Osteocyte (in vitro differentiated cells): ENCODE measurements at places on chromosomes 12 and 14. TPM values are rescaled to one million over a fixed set of nuclear protein-coding genes. Genes with fewer than 3 reads are reported as not detected.

DNA sequence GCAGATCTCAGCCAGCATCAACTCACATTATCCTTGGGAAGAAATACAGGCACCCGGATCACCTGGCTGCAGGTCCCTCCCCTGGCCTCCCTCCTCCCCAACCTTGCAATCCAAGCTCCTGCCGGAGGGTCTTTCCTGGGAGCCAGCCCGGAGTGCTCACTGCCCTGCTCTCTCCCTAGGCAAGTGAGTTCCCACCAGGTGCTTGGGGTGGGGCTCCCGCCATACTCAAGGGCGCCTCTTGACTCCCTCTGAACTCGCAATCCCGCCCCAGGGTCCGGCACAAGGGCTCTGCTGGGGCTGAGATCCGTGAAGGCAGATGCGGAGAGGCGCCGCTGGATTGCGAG is 1.2 kb upstream of the CEP170B start:
- DNase-seq, result no peak

- DNase-seq, result no peak
Measured at GRCh38 chr14:106846218-106846617, 1319.8 kb downstream of the TMEM121 start.

GRCh38 chr14:61503167-61503801 is 181.9 kb downstream of the PRKCH start:
- DNase-seq, result no peak

- DNase-seq, result no peak
Measured at GRCh38 chr12:54460317-54460923, 13.0 kb downstream of the GTSF1 start.

GRCh38 chr12:28939427-28939826 is 209.7 kb upstream of the FAR2 start:
- no peak for DNase-seq

CFAP73 gene
- not detected in 2 replicates for total RNA-seq

RHOF gene
- total RNA-seq, result 11.3 and 11.9 TPM in 2 replicates

P2RX4 gene
- 20.3 and 21.1 TPM in 2 replicates for total RNA-seq

GRCh38 chr12:25894759-25895158 is 63.7 kb upstream of the RASSF8 start:
- DNase-seq, result no peak

GRCh38 chr12:70456953-70457352 is 90.9 kb downstream of the KCNMB4 start:
- DNase-seq, result no peak

GRCh38 chr12:53981634-53982565 is 3.0 kb upstream of the HOXC10 start:
- no peak for DNase-seq

GRCh38 chr12:69846976-69847375 is 21.9 kb downstream of the MYRFL start:
- DNase-seq, result no peak

DNA sequence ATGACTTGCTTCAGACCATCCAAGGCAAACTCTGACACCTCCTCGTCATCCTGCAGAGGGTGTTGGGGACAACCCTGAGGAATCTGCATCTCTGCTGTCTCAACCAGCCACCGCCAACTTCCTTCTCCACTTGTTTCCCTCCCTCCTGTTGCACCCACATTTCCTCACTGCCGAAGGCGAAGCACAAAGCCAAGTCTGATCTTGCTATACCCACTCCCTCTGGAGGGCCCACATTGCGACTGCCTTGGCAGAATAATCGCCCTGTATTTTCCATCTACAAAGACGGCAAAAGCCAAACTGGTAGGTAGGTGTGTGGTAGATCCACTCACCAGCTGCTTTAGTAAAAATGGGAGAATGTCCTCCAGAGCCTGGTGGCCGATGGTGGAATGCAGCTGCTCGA is 21.8 kb upstream of the RAB35 start:
- no peak for DNase-seq

DNA sequence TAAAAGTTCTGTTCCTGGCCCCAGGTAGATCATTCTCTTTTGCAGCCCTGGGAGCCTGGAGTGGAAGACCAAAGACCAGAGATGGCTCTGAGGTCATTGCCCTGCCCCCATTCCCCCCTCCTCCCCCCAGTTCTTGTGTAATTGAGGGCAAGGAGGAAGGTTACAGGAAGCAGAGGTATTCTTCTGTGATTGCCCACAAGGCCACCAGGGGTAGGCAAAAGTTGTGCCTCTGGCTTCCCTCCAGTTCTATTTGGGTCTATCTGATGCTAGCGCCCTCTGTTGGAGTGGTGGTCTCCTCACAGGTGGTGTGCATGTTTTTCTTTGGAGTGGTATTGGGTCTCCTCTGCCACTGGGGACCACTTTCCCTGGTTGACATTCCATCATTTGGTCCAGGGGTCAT is 41.2 kb upstream of the CRY1 start:
- no peak for DNase-seq

DNA sequence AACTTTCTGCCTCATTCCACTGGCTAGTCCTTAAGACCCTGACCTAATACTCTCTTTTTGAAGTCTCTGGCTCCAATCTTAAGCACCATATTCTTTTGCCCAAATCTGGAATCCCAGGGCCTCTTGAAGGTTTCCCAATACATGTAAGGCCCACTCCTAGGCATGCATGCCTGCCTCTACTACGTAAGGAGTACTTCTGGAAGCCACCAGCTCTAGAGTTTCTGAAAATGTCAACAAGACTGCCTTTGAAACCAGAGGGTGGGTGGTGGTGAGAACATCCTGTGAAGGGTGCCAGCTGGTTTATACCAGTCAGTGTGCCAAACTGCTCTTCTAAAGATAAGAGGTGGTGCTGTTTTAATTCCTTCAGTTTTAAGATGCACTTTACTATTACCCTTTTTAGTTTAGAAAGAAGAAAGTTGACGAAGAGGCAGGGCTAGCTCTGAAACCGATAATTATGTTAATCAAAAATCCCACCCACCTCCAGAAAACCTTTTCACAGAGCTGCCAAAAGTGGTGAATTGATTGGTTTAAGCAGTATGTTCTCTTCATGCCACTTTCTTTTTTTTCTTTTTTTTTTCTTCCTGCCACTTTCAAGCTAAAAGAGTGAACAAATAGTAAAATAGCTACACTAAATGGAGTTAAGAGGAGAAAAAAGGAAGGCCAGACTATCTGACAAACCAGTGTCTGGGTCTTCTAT is 8.7 kb upstream of the WDR89 start:
- no peak for DNase-seq

RFLNA gene
- 0.91 and 1.4 TPM in 2 replicates for total RNA-seq

- DNase-seq, result no peak
Measured at GRCh38 chr14:69928111-69928523, 48.9 kb downstream of the SMOC1 start.

- DNase-seq, result no peak
Measured at GRCh38 chr12:125469683-125470082, 404.4 kb downstream of the AACS start.

DNA sequence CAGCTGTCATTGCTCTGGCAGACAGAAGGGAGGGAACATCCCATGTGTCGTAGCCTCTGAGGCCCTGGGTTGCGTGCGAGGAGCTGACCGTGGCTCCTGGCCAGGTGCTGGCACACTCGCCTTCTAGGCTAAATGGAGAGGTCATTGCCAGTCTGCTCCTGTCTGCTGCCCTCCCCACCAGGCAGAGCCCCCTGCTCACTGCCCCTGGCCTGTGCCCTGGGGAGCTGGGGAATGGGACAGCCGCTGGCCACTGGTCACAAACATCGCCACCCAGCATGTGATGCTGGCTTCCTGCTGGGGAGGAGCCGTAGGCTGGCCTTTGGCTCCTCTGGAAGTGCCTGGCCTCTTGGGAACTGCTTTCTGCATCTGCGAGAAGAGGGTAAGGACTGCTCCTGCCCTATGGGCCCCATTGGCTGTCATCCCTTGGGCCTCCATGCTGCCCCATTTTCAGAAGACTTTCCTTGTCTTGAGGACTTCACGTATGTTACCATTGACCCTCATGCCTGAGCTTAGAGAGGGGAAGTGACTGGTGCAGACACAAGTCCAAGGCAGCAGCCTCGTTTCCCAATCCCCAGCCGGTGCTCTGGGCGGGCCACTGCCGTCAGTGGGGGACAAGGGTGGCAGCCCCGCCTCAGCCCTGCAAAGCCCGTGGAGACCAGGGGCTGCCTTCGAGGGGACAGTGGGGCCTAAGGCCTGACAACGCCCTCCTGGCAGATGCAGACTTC is 2.0 kb upstream of the TNFAIP2 start:
- no peak for DNase-seq

TRPV4 gene
- total RNA-seq, result 1.3 and 1.6 TPM in 2 replicates

GRCh38 chr12:122516544-122517361 is 10.0 kb downstream of the RSRC2 start:
- DNase-seq, result no peak

MRPS35 gene
- 30.6 and 31.0 TPM in 2 replicates for total RNA-seq

DNA sequence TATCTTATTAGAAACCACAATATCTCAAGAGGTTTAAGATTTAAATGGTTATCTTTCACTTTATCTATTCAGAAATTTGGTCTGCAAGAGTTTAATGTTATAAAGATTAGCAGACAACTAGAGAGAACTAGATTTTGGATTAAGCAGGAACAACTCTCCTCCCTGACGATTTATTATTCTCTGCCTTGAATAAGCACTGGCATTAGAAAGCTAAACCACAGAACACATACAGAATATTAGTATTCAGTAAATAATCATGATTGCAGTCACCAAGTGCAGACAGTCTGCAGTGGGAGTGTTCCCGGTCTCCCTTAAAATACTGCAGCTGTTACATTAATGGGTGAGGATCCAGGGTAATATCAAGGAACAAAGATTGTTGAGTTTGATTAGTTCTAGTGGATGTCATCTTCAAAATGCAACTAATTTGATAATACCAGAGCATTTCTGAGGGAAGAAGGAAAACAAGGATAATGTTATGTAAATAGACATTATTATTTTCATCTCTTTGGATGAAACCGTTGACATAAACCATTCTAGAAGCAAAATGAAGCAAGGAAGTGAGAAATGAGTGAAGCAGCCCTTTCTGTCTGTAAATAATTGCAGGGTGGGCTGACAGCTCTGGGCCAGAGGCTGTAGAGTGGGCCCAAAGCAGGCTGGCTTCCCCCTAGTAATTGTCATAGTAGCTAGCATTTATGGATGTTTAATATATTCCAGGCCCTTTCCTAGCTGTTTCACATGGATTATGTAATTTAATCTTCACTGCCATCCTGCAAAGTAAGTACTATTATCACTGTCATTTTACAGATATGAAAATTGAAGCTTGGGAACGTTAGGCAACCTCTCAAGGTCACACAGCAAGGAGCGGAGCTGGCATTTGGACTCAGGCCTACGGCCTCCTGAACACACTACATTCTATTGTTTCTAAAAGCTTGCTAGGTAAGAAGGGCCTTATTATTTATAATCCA is 79.4 kb downstream of the DYRK2 start:
- DNase-seq, result no peak

SP7 gene
- not detected in 2 replicates for total RNA-seq

GCN1 gene
- 106 and 115 TPM in 2 replicates for total RNA-seq

DNA sequence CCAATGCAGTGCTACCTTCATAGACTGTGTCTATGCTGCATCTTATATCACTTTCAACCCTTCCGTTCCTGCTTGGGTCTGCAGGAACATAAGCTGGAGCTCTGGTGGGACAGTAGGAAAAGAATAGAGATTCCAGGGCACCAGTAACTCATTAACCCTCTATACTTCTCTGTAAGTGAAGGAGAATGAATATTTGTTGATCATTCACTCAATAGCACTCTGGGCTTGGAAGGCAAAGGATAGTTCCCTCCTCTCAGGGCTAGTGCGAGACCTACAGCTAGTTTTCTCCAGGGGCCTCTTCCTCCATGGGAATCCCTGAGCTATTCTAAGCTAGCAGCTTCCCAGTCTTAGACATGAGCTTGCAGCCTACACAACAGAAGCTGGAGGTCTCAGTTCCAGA is 84.7 kb downstream of the BMP4 start:
- no peak for DNase-seq

BCL11B gene
- total RNA-seq, result 0.16 and 0.18 TPM in 2 replicates

- DNase-seq, result no peak
Measured at GRCh38 chr12:52184813-52185212, 7.0 kb downstream of the KRT80 start.

MAGOHB gene
- total RNA-seq, result 26.8 and 28.1 TPM in 2 replicates

KRT4 gene
- total RNA-seq, result not detected in 2 replicates

DNA sequence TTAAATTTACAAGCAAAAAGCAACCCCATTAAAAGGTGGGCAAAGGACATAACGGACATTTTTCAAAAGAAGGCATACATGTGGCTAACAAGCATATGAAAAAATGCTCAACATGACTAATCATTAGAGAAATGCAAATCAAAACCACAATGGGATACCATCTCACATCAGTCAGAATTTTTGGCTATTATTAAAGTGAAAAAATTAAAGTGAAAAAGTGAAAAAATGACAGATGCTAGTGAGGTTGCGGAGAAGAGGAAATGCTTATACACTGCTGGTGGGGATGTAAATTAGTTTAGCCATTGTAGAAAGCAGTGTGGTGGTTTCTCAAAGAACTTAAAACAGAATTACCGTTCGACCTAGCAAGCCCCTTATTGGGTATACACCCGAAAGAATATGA is 7.9 kb downstream of the OTOGL start:
- no peak for DNase-seq

DNA sequence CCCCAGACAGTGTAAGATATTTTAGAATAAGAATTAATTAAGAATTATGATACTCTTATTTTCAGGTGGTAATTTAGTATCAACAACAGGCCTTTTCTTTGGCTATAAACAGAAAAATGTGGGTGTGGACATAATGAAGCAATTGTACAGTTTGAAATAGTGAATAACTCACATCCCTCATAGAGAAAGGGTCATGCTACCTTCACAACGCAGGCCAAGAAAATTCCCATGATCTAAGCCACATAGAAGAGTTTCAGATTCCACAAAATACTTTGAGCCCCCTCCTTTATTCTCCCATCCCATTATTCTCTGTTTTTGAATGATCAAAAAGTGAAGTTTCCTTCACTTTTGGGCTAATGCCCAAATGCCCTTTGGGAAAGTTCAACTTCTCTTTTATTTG is 23.5 kb upstream of the DHRS7 start:
- no peak for DNase-seq

C12orf43 gene
- 14.2 and 17.3 TPM in 2 replicates for total RNA-seq

GRCh38 chr12:63826006-63826585 is 18.4 kb upstream of the SRGAP1 start:
- DNase-seq, result no peak

DNA sequence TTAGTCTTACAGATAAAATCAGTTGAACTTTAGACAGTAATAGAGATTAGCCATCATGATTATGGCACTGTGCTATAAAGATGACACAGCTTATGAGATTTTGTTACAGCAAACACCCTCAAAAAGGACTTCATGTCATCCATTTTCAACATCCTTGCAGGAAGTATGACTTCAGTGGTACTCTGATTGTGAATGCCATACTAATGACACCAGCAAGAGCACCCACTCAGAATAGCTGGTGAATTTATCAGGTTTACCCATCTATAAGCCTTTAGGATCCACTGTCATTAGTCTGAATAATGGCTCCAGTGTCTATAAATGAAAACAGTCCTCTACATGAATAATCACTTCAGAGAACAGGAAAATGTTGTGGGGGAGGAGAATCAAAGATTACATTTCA is 615.2 kb downstream of the RPS29 start:
- DNase-seq, result no peak

SLCO1B3 gene
- total RNA-seq, result not detected in 2 replicates

GRCh38 chr14:23286902-23287479 is 1.1 kb upstream of the HOMEZ start:
- DNase-seq, result no peak

MDGA2 gene
- 0.19 and 0.39 TPM in 2 replicates for total RNA-seq

GRCh38 chr12:2647186-2647585 is 147.6 kb upstream of the FKBP4 start:
- no peak for DNase-seq
